ENCODE measurements at places on chromosomes 3 and 15.
A peak's percentile ranks its signal among the peaks of the same experiment; 100 is the strongest.

- DNase-seq: no peak
These were observed 33.4 kb downstream of the MYO1E start for GRCh38 chr15:59339252-59339672.

DNA sequence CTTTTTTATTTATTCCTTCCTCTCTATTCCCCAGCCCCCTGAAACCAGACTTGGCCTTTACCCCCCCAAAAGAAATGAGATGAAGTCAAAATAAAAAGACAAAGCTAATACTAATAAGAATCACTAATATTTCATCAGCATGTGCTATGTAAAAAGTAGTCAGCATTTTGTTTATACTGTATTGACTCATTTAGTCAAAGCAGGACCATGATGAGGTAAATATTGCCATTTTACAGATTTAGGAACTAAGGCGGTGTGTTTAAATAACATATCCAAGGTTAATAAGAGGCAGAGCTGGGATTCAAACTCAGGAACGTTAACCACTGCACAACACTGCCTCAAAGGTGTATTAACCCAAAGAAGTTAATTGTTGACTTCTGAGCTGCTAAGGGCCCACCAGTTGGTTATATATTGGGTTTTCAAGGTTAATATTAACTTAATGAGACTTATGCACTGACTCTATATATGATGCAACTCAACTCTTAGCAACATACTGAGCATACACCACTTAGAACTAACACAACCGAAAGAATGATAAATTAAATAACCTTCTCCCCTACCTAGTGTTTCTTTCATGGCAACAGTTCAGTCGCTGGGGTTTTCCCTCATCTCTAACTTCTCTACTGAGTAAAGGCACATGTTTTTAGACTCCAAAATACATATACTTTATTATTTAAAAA lies 34.7 kb downstream of the FOXP1 start:
- DNase-seq: no peak

DNA sequence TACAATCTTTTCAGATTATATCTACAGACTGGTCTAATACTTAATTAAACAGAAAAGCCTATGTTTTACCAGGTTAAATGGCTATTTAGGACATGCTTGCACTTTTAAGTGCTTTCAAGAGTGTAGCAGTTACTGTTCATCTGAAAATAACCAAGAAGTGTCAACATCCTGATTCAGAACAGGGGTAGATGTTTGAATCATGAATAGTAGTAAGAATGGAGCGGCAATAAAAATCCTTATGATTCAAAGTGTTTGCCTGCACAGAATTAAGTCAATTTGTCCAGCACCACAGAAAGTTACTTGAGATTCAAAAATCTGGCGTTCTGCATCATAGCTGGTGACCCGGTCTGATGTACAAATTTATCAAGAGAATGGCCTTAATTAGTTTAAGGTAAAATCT lies 48.3 kb downstream of the GREM1 start:
- no peak for DNase-seq

DNA sequence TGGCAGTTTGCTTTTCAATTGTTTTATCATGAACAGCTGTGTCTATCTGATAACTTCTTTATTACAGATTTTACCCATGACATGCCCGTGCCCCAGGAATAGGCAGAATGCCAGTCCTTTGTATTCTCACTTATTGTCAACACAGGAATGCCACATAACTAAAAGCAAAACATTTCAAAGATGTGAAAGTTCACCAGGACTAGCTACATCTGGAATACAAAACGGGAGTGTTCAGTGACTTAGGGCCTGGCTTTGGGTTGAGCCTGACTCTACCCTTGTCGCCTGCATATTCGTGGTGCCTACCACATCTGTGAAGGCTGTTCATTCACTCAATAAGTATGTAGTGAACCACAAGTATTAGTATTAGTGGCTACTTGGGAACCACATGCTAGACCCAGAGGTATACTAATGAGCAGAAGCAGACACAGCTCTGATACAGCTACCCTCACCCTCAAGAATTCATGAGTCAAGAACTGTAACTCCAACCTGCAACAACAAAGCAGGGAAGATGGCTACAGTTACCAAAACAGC lies 2.9 kb downstream of the TNFSF10 start:
- DNase-seq: no peak

GRCh38 chr3:196992461-196993065 lies 23.9 kb upstream of the PIGZ start:
- DNase-seq: no peak

- peak; percentile 11 for DNase-seq
These were observed 72.1 kb downstream of the RFTN1 start for GRCh38 chr3:16441371-16441875.

DNA sequence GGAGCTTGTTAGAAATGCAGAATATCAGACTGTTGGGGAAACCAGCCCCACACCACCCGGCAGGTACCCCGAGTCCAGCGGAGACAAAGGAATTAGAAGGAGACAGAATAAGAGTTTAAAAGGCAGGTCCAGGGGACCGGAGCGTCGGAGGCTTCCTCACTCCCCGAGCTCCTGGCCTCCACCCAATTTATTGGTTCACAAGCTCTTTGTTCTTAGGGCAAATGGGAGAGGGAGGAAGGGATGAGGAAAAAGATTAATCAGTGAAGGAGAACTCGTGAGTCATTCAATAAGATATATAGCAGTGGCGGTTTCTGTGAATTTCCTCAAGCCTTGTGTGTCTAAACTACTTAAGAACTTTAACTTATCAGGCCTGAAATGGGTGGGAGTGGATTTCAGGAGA lies 32.1 kb upstream of the WDR72 start:
- DNase-seq: no peak

GRCh38 chr15:90191344-90191687 lies 9.8 kb upstream of the SEMA4B start:
- no peak for DNase-seq

DNA sequence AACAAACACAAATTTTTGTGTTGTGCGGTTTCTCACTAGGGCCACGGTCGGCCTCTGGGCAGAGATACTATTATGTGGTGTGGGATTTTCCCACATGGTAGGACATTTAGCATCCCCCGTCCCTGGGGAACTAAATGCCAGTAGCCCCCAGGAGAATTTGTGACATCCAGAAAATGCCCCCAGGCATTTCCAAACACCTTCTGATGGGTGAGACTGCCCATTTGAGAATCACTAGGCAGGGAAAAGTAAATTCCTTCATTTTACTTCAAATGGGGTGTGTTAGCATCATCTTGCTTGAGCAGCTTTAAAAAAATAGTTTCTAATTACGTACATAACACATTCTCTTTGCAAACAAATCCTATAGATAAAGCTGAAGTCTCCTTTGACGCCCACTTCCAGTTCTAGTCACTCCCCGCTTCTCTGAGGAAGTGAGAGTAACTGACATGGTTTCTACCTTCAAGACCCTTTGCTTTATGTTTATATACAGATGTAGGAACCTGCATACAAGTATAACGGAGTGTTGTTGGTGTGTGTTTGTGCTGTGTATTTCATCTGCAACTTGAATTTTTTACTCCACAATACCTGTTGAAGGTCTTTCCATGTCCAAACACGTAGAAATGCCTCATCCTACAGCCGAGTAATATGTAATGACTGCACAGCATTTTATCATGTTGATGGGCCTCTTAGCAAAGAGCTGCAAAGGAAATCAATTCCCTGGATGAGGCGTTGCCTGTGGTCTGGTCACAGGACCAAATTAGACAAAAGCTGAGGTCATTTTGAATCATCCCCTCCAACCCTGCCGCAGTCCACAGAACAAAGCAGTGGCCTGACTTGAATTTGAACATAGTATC lies 31.4 kb upstream of the ZBTB38 start:
- peak; percentile 91 for DNase-seq

DNA sequence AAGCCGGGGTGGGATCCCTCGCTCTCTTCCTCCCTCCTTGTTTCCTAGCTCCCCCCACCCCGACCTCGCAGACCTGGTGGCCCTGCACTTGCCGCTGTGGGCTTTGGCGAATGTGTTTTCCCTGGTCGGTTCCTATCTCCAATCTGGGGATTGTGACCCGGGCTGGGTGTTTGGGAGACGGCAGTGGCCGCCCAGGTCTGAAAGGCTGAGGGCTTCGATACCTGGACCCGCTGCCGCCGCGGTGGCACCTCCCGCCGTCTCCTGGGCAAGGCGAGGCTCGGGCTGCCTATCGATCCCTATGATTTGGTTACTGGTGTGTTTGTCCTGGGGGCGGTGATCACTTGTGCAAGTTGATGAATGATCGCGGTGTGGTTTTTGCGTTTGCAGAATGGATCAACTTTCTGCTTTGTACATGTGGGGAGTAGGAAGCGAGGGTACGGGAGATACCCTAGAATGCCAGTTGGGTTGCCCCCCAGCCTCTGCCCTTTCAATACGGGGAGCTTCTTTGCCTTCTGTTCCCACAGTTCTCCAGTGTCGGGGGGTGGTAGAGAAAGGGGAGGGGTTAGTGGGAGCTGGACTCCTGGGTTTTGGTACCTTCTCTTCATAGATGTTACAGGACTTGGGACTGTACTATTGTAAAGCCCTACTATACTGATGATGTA lies 3.0 kb downstream of the BBX start:
- DNase-seq: no peak

DNA sequence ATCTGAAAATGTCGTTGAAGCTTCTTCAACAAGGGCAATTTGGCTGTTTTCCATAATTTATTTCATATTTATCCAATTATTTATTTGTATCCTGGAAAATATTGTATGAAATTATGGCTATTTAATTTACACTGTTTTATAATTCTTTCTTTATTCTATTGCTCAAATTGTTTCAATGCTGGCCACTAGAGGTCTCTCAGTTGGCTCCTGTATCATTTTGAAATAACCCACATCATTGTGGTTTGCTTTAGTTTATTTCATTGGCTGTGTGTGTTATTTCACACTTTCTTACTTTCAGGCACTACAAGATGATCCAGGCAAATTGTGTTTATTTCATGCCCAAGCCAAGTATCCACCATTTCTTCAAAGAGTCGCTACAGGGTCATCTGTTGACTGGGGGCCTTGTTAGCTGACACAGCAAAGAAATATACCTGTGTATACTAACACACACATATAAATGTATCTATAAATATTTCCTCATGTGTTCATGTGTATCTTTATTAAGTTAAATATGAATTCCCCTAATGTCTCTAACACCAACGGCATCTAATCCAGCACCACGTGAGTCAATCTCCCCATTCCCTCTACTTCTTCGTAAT lies 86.2 kb downstream of the NPAP1 start:
- DNase-seq: peak; percentile 2

DNA sequence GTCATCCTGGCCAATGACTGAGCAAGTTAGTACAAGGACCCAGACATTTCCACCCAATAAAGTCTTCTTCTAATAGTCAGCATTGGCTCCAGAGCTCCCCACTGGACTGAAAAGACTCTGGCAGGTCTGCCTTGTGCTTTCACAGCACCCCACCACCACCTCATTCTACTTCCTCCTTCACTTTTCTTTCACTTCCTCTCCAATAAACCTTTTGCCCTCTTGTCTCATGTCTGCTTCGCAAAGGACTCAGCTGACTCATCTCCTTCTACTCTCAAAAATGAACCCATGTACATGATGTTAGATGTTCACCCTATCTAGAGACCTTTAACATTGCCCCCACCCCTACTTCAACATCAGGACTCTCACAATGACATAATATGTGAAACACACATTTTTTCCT lies 181.0 kb upstream of the PPP2R3A start:
- peak; percentile 28 for DNase-seq

DNA sequence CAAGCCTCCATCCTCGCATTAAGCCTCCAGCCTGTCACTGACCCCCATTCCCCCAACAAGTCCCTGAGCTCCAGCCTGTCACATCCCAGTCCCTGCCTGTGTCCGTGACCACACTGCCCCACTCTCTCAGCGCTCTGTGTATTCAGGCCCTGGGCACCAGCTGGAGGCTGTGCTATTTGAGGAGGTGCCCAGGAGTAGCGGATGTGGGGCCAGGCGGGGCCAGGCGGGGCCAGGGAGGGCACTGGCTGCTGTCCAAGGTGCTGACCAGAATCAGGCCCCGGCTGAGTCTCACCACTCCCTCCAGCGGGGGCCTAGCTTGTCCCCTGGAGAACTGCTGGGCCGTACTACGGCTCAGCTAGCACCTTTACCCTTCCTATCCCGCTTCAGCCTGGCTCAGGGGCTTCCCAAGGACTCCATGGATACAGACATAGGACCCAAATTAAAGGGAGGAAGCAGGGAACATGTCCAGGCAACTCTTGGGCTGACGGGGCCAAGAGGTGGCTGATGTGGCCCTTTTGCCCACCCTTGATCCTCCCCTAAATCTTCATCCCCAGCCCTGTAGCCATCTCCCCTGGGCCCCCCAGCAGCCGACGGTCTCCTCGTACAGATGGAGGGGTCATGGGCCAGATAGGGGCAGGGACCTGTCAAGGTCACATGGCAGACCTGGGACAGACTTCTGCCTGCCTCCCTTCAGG lies 1.1 kb downstream of the HHATL start:
- peak; percentile 63 for DNase-seq

GRCh38 chr15:22893081-22893480 lies 54.6 kb downstream of the NIPA2 start:
- no peak for DNase-seq

GRCh38 chr3:158731938-158732855 lies at the start of gene RARRES1:
Gene RARRES1 (minus strand): TSS chr3:158732457. CDS start chr3:158732415, 42 bp downstream.
- peak; percentile 89 for DNase-seq

DNA sequence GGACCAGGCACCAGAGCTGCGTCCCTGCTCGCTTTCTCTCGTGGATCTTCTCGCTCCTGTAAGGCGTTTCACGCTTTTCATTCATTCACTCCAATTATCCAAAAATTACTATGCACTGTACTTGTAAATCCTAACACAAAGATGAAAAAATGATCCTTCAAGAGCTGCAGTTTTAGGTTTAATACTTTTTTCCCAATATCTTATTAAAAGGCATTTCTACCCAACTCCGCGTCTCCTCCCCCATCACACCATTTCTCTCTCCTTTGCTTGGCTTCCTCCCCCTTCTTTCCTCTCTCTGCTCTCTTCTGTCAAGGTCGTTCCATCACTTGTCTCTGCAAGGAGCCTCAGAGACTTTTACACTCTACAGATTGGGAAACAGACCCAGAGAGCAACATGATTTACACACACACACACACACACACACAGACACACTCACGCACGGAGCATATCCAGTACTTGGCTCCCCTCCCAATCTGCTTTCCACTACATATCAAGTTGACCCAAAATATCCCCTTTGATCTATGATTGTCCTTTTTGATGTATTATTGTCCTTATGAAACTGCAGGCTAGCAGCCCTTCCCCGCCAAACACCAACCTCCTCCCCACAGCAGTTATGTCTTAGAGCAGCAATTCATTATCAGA lies 479 bp upstream of the CLDN1 start:
- no peak for DNase-seq

DNA sequence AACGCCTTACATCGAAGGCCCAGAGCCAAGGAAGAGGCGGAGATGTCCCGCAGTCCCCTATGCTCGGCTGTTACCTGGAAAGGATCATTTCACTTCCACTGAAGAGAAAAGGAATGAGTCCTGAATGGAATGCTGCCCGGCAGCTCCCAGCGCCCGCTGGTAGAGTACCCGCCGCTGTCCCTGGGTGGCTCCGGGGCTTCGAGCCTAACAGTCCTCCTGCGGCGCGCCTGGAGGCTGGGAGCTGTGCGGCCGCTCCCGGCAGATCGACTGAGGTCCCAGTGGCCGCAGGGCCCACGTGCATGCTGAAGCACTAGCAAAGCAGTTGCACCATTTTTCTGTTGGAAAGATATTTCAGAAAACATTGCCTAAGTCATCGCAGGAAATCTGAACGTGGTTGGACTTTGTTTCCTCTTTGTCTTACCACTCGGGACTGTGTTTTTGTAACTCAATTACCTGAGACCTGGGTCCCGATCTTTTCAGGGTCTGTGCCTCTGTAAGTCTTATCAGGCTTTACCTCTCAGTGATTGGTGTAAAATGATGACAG lies 984 bp downstream of the RNU6-1 start:
- DNase-seq: peak; percentile 53

- no peak for DNase-seq
These were observed 15.0 kb upstream of the KCNMB3 start for GRCh38 chr3:179265875-179266274.

GRCh38 chr3:46549989-46550388 lies 16.1 kb downstream of the LRRC2 start:
- no peak for DNase-seq

Data from inflammatory macrophage treated with lipopolysaccharide for 1 hour (primary cell).